CD4-positive, alpha-beta T cell (primary cell): ENCODE measurements at places on chromosomes 5 and 9.

GRCh38 chr9:74499770-74500583 lies 2.8 kb downstream of the RORB start:
- DNase-seq: no peak

DNA sequence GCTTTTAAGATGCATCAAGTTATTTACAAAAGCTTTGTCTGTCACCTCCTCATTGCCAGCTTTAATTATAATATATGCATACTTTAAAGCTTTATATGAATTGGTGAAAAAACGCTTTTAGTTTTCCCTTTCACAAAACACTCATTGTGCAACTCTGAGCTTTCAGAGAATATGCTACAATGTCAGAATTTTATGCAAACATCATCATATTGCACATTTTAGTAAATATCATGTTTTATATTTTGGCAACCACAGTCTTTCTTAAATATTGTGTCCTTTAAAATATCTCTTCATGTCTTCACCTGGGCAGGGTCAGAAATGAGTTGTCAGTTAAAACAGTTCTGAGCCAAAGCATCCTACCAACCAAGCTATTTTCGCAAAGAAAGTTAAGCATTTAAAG lies 601.1 kb upstream of the RORB start:
- DNase-seq: no peak

DNA sequence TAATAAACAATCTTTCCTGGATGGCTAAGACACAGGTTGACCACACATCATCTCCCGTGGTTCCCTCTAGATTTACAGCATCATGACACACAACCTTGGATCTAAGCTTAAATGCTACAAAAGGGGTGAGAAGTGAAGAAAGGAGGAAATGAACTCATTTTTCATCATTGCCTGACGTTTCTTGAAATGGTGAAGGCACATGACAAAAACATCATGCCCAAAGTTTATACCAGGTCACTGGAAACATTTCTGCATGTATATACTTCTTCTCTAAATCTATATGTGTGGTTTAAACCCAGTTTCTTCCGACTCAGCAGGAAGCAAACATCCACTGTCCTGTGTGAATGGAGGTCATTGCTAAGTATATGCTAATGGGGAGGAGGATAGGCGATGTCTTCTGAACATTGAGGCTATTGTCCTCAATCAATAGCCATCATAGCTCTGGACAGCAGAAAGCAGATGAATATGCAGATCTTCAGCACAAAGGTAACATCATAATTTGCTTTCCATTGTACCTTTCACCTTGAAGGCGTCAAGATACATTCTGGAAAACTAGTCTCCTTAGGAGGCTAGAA lies 137.4 kb downstream of the MED27 start:
- no peak for DNase-seq

GRCh38 chr9:19640014-19640413 lies 148.8 kb downstream of the SLC24A2 start:
- DNase-seq: no peak

DNA sequence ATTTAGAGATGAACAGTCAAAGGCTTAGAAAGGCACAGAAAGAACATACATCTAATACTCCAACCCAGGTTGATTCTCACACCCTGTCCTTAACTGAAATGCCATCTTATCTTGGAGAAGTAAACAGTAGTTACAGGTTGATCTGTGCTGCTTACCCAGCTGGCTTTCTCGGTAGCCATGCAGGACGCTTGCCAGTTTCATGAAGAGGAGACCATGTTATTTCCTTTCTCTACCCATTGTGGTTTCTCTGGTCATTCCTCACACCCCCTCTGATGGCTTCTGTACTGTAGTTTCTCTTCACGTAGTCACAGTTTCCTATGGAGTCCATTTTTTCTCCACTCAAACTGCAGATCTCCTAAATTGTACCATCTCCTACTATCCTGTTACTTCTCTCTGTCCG lies 206.0 kb downstream of the SGCD start:
- no peak for DNase-seq

GRCh38 chr5:105730982-105731381 lies 1939.8 kb downstream of the EFNA5 start:
- no peak for DNase-seq

DNA sequence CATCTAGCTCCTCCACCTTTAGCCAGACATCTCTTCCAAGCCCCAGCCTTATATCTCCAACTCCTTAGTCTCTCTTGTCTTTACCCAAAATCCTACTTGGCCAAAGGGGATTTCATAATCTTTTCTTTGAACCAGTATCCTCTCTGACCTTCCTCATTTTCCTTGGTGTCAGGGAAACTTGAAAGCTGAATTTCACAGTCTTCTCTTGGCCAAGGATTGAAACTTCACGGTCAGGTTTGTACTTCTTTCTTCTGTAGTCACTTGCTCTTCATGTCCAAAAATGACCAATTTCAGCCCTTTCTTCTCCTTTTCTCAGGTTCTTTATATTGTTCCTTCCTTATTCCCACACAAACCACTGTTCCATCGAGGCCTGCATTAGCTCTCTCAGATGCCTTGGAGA lies 473.7 kb upstream of the KLF4 start:
- DNase-seq: no peak

DNA sequence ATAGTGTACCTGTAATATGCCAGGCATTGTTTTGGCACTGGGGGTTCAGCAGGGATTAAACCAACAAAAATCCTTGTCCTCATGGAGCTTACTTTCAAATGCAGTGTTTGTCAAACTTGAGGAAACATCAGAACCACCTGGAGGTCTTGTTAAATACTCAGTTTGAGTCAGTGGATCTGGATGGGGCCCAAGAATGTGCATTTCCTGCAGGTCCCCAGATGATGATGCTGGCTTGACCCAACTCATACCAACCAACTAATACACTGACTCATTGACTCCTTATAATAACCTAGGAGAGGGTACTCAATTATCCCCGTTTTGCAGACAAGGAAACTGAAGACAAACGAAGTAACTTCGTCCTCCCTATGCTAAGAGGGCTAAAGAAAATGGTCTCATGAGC lies 11.3 kb downstream of the WWC1 start:
- no peak for DNase-seq
